ENCODE measurements at places on chromosomes 6 and 20.

DNA sequence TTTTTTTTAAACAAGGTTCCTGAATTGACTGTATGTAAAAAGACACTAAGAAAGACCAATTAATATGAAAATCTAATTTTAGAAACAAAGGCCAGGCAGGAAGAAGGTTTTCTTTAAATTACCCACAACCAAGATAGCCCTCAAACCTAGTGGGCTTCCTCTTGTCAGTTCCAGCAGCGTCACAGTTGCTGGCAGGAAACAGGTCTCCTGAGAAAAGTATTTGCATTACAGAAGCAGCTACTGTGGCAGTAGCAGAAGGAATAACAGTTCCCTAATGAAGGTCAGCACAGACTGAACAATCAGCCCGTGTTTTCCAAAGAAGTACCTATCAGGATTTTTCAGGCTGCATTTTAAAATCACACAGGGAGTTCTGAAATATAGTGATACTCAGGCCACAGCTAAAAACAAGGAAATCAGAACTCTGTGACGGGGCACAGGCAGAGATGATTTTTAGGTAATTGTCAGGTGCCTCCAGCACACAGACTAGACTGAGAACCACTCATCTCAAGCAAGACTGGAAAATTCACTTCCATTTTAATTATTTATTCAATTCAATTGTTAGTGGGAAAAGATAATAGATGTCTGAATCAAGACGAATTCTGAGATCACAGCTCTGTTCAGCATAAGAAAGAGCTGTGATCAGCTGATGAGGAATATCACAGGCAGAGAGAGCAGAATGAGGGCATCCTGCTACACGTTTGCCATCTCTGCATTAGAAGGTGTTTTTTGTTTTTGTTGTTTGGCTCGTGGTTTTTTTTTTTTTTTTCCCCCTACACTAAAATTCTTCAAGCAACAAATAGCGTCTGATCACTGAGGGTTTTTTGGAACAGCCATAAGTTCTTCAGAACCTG is 230.5 kb upstream of the KHDRBS2 start:
- DNase-seq, result no peak

DNA sequence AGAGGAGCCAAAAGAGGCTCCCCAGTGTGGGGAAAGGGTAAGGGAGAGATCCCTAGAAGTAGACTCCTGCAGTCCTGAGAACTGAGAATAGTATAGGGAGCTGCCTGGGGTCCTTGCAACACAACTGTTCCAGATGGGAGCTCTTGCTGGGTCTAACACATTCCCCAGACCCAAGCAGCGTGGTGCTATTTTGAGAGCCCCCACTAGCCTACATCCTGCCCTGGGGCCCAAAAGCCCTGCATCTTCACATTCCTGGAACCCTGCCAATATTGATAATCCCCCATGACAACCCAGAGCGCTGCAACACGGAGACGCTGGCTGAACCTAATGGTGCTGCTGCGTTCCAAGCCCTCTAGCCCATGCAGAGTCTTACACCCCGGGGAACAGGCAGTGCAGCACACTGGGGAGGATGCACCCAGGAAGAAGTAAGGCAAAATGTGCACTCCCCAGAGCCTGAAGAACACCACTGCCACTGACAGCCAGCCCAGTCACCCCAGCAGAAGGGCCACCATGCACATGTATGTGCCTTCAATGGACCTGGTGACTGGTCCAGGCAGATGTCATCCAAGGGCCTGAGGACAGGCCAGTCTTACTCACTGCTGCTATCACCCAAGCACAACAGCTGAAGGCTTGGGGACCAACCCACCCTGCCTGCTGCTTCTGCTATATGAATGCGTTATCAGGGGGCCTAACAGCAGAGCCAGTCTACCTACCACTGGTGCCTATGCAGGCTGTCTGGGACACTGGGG is 7.0 kb upstream of the RNF217 start:
- DNase-seq, result no peak

DNA sequence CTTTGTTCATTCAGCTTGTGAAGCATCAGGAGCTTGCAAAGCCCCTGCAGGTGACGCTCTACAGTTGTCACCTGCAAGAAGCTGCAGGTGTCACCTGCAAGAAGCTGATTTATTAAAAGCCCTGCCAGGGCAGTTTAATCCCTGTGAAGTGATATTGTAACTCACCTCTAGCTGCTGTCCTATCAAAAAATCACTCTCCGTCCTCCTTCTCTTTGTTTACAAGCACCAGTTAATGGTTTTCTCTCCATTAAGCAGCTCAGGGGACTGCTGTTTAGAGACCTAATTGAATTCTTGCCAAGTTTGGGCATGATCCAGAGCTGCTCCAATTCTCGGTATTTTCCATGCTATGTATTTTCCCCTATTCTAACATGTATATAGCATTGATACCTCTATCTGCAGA is 345.9 kb downstream of the ARHGAP18 start:
- DNase-seq, result no peak

- DNase-seq, result no peak
Observed at GRCh38 chr6:137625808-137626207, 131.6 kb upstream of the OLIG3 start.

- DNase-seq, result peak; percentile 53
Observed at GRCh38 chr6:6629402-6629801, 40.9 kb downstream of the LY86 start.

- DNase-seq, result no peak
Observed at GRCh38 chr6:118931436-118931835, 3.5 kb downstream of the MCM9 start.

- DNase-seq, result peak; percentile 61
Observed at GRCh38 chr6:163489584-163489983, 75.1 kb downstream of the QKI start.

DNA sequence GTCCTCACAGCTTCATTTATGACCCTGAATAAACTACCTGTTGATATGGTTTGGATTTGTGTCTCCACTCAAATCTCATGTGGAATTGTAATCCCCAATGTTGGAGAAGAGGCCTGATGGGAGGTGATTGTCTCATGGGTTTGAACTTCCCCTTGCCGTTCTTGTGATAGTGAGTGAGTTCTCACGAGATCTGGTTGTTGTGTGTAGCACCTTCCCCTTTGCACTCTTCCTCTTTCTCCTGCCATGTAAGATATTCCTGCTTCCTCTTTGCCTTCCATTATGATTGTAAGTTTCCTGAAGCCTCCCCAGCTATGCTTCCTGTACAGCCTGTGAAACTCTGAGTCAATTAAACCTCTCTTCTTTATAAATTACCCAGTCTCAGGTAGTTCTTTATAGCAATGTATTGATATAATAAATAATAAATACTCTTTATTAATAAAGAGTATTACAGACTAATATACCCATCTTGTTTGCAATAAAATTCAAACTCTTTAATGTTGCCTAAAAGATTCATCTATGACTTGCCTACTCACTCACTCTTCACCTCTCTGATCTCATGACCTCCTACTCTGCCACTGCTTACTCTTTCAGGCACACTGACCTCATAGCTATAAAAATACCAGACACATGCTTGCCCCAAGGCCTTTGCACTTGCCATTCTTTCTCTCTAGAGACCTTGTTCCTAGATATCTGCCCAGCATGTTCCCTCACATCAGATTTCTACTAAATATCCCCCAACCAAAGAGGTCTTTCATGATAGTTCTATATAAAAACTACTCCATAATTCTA is 256.4 kb upstream of the MARCKS start:
- DNase-seq, result no peak

DNA sequence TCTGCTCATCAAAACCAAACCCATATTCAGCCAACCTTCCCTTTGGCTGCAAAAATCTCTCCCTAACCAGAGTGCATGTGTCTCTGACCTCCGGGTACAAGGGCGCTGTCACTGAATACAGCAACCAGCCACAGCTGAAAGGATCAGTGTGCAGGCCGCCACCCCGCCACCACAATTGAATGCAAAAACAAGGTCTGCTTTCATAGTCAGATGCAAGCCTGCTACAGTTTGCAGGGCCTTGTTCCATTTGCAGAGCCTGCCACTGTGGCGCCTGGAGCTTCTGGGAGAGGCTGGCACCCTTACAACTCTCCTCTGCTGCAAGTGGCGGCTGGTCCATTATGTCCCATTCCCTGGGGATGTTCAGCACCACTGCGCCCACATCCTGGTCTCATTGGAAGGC is 23.5 kb downstream of the MDGA1 start:
- DNase-seq, result no peak

DNA sequence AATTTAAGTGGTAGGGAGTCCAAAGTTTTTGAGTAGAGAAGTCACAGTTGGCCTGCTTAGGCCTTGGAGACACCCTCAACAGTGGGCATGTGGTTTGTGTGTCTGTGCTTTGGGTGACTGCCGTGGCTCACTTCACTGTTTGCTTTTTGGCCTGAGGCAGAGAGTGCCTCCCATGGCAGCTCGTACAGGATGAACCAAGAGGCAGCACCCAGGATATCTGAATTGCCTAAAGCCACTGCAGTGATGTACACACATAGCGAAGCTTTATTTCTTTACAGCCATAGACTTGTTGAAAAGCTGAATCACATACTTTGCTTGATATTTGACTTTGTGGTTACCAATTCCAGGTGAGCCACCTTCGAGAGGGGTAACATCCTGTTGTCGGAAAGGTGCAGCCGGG is 21.6 kb downstream of the RREB1 start:
- no peak for DNase-seq

DNA sequence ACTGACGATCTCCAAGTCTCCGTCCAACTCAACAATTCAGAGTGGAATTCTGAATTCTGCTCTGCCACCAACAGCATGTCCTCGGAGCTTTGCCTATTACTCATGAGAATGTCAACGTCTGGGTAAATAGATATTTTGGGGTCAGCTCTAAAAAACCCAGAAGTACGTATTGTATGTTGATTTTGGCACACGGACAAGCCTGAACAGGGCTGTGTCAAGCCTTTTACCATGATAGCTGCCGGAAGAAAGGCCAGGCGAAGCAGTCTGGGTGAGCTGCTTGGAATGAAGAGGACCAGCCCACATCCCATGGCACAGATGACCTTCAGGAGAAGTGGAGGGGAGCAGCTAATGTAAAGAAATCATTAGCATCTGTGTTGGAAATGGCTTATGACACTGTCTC is 88.0 kb upstream of the JAG1 start:
- no peak for DNase-seq

GRCh38 chr20:15919118-15919517 is 654.1 kb downstream of the KIF16B start:
- no peak for DNase-seq

- peak; percentile 64 for DNase-seq
Observed at GRCh38 chr6:54010340-54011276, 100.6 kb upstream of the MLIP start.

Data from renal cortical epithelial cell (primary cell).